ENCODE measurements at places on chromosomes 16 and 17. TPM values are rescaled to one million over a fixed set of nuclear protein-coding genes. Genes with fewer than 3 reads are reported as not detected.

KCNAB3 gene
- total RNA-seq: 2.7 TPM

AGRP gene
- not detected for total RNA-seq

SLC16A13 gene
- total RNA-seq: 1.4 TPM

NDRG4 gene
- total RNA-seq: 18.8 TPM

ESRP2 gene
- total RNA-seq: 1.5 TPM
